Fibroblast of skin of left biceps (primary cell): ENCODE measurements at places on chromosomes 7 and 10.

DNA sequence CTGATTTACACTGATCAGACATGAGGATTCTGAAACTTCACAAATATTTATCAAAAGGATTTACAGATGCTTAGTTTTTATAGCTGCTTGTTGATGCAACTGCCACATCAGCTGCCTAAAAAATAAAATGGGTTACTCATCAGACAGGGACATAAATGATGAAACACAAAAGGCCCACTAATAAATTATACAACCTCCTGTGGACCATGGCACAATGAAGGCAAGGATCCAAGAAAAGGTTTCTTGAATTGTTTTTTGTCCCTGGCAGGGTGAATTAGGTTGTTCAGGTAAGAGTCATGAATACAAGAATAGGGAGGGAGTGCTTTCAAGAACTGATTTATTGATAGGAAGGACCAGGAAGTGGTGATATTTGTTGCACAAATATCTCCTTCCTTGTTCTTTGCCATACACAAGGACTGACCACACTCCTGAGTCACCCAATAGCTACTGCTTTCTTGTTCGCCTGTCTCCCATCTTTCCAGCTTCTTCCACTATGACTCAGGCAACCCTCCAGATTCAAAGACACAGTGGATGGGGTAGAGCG, 234.5 kb downstream of the AHR start:
- DNase-seq = peak; percentile 70

DNA sequence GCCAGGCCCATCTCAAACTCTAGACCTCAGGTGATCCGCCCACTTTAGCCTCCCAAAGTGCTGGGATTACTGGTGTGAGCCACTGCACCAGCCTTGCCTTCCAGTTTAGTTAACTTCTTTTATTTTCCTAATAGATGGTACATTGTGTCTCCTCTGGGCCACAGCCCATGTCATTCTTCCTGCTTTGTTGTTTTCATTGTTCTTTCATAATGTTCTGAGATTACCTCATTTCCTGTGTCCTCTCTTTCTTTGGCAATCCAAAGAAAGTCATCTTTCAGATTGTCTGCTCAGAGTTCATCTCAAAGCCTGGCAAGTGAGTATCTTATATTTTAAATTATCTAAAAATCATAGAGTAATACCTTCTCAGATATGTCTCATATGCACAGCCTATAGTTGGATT, at the start of gene OLAH:
TSS of gene OLAH (plus strand) at position 270 of the 400 bp plus-strand sequence. CDS start 3,346 bp downstream, outside the sequence.
- DNase-seq = no peak

DNA sequence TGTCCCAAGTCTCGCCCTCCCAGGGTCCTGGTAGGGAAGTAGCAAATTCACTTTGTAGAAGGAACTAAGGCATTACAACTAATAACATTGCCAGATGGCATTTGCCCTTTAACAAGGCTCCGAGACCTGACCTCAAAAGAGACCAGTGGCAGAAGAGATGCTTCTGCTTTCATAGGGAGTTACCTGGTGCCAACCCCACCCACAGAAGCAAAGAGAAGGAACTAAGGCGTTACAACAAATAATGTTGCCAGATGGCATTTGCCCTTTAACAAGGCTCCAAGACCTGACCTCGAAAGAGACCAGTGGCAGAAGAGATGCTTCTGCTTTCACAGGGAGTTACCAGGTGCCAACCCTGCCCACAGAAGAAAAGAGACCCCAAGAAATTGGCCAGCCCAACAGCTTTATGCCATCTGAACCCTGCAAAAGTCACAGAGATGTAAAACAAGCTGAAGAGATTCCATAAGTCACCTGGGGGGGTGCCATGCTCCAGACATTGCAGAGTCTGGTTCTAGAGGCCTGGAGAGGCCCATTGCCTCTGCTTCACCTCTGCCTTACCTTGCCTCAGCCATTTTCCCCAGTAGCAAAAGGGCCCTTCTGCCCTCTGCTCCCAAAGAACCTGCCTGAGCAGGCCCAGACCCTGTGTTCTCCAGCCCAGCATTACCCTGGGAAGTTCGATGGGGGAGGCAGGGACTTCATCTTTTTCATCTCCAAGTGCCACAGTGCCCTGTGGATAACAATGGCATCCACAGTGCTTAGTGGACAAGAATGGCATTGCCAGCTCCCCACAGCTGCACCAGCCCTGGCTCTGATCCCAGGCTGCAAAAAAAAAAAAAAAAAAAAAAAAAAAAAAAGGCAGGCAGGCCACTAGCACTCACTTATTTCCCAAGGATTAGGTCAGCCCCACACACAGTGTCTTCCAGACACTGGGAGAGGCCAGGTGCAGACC, 179.5 kb upstream of the PLXNA4 start:
- DNase-seq = no peak

GRCh38 chr7:74174606-74175082, 488 bp downstream of the EIF4H start:
- DNase-seq = no peak

DNA sequence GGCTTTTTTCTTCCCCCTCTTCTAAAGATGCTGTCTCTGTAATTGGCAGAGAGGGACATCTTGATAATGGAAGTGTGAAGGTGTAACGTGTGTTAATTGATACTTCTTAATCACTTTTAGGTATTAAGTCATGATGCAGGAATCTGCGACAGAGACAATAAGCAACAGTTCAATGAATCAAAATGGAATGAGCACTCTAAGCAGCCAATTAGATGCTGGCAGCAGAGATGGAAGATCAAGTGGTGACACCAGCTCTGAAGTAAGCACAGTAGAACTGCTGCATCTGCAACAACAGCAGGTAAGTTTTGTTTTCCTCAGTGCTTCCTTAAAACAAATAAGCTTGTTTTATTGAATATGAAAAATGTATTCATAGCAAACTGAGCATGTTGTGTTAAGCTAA, 11.8 kb downstream of the FOXP2 start:
- no peak for DNase-seq

DNA sequence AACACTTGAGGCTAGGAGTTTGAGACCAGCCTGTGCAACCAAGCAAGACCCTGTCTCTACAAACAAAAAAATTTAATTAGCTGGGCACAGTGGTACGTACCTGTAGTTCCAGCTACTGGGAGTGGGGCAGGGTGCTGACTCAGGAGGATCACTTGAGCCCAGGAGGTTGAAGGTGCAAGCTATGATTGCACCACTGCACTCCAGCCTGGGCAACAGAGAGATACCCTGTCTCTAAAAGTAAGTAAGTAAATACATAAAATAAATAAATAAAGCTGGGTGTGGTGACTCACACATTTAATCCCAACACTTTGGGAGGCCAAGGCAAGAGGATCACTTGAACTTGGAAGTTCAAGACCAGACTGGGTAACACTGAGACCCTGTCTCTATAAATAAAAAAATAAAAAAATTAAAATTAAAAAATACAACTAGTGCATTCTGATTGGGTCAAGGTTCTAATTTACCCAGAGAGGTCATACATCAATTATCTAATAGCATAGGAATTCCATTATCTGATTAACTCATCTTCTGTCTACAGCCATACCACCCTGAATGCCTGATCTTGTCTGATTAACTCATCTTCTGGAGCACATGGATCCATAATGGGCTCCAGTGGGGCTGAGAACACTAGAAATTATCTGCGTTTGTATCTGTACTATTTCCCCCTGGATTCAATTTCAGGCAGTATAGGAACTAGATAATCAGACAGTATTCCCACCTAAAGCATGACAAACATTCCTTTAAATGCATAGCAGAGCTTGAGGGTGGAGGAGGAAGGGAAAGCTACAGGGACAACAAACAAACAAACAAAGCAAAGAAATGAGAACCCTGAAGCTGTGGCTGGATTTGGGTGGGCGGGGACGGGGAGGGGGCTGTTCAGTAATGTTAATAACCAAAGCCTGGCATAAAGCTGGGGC, 21.0 kb upstream of the HILPDA start:
- DNase-seq = no peak

DNA sequence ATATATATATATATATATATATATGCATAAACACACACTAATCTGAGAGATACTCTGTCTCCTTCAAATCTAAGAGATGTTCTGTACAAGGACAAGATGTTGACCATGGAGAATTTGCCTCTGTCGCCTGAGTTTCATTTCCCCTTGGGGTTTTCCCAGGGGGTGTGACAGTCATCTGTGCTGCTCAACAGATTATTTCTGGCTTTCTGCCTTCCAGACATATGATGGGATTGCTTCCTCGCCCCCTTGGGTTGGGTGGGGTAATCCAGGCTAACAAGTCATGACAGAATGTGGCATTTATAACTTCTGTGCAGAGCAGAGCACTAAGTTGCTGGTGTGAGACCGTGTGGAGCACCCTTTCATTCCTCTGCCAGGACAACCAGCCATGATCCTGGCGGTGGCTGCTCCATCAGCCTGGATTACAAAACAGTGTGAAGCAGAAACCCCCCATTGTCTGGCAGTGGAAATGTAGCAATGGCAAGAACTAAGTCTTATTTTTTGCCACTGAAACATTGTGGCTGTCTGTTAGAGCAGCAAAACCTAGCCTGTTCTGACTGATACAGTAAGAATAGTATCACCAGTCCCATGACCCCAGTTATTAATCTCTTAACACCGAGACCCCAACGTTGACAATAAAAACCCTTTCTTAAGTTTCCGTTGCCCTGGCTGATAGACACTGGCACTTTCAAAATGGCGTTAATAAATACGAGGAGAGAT, 13.7 kb upstream of the USP6NL start:
- no peak for DNase-seq

DNA sequence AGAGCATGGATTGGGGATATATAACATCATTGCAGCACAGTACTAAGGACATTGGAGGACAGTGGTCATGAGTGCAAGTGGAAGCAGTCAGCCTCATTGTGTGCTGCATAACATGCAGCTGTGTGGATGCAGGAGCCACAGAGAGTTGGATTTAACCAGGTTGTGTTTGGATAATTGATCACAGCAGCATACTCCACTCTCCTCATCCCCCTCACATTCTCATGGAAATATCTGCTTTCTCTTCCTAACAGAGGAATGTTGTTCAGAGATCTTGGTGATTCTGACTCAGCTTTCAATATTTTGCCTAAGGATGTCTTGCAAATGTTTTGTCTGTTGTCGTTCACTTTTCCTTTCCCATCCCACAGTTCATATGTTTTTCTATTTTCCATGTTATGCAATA, 31.8 kb upstream of the LSM8 start:
- no peak for DNase-seq

GRCh38 chr7:29418651-29419050, 145.0 kb upstream of the PRR15 start:
- no peak for DNase-seq

GRCh38 chr7:150358433-150358832, 10.2 kb upstream of the REPIN1 start:
- DNase-seq = no peak

DNA sequence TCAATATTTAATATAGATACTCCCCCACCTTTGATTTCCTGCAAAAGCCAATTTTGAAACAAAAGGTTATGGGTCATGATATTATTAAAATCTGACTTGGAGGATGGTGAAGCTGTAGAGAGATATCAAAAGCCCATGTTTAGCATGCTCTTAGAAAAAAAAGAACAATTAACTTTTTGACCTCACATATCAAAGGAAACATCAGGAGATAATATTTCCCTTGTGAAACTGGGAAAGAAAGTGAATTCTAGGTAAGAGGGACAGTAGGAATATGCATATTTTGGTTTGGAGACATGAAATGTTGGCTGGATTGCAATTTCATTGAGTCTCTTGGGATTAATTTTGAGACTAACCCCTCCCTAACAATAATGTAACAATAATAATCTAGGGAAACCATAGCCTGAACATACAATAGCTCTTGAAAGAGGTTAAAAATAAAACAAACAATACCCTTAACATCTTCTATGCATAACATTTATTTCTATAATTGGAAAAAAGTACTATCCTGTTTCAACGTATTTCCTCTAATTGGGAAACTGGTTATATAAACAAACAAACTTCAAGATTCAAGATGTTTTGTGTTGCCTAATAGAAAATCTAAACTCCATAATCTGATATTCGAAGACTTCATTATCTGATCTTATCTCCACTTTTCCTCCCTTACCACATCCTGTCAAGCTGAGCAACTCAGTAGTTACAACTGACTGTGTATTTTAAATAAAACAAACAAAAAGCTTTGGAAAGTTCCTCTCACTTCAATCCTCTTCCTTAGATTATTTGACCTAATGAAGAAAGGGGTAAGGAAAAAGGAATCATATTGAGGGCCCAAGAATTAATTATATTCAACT, 14.8 kb downstream of the TMEM26 start:
- DNase-seq = no peak

DNA sequence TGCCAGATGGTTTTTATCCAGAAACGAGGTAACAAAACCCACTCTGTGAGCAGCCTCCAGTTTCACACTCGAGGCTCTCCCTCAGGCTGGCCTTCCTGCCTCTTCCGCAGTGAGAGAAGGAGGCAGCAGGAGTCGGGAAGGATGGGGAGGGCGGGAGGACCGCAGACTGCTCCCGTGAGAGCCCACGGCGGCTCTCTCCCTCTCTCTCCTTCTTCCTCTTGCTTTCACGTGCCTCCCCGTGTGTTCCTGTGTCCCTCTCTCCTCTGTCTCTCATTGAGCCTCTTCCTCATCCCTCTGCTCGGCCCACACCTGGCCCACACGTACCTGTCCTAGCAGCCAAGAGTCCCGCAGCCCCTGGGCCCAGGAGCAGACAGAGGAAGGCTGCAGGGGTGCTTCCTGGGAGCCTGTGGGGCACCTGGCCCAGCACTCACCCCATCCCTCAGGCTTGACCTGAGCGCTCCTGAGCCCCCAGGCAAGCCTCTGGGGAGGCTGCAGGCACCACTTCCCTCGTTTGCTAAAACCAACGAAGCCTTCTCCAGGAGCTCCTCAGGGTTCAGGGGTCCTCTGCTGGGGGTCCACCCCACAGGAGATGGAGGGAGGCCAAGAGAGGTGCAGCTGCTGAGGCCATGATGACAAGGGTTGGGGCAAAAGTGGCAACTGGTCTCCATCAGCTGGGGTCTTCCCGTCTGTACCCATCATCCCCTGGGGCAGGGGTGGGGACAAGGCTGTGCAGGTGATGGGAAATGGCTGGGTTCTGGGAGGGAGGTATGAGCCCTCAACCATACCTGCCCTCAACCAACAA, 13.6 kb downstream of the SPOCK2 start:
- no peak for DNase-seq

DNA sequence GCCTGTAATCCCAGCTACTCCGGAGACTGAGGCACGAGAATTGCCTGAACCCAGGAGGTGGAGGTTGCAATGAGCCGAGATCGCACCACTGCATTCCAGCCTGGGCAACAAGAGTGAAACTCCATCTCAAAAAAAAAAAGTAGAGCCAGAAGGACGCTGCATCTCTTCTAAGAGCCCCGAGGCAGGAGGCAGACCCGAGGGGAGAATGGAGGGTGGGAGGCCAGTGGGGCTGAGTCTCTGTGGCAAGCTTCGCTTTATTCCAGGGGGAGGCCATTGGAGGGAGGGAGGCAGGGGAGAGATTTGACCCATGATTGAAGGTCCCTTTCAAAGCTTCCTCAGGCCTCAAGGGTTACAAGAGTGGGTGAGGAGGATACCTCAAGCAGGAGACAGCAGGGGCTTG, 18.7 kb downstream of the TTYH3 start:
- no peak for DNase-seq

DNA sequence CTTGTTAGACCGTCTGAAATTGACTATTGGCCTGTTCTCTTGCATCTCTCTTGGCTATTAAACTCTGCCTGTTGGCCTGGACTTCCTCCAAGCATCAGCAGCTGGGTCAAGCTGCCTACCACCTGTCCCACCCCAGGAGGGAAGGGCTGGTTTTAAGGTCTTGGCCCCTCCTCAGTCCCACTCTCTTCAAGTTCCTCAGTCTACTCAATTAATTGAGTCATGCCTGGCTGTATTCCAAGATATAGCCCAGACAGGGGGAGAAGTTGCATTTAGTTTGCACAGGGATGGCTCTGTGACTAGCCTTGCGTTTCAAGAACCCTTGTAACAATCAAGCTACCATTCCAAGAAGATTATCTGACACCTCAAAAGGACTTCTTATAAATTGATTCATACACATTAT, 113.8 kb upstream of the GLI3 start:
- DNase-seq = peak; percentile 60
